ENCODE measurements at places on chromosomes 3 and 15.
A peak's percentile ranks its signal among the peaks of the same experiment; 100 is the strongest.

DNA sequence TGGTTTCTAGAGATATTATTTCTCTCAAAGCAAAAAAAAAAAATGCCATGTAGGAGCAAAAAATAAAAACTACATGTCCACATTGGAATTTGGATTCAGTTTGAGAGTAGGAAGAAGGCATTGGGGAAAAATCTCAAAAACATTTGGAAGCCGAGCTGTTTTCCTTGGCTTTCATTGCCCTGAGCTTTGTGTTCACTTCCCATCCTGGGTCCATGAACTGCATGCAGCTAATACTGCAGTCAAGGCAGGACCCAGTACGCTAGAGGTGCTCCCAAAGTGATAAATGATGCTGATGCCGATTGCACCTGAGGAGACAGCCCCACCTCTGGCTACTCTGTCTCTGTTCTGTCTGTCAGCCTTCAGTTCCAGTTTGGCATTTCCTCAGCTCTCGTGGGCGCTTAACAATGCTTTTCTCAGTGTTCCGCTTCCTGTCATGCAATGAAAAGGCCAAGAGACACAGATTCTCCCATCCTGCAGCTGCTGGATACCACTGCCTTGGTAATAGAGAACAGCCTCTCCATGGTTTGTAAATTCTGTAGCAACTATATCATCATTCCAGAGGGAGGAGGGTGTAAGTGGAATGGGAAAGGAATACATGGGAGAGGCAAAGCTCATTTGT lies 181.8 kb downstream of the RYR3 start:
- DNase-seq = no peak

DNA sequence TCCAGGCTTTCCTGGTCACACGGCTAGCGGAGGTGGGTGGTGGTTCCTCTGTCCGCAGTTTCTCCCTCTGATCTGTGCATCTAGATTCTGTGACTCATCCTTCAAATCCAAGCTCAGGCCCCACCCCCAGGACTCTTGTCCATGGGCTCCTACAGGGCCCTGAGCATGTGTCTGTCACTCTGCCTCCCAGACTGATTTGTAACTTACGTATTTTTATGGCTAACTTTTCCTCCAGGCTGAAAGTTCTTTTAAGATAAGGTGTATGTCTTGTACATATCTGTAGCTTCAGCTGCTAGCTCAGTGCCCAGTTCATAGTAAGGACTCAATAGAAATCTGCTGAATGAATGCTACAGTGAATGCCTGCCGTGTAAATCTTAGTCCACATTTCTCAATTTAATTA lies 8.0 kb downstream of the ESYT3 start:
- DNase-seq = peak; percentile 93

DNA sequence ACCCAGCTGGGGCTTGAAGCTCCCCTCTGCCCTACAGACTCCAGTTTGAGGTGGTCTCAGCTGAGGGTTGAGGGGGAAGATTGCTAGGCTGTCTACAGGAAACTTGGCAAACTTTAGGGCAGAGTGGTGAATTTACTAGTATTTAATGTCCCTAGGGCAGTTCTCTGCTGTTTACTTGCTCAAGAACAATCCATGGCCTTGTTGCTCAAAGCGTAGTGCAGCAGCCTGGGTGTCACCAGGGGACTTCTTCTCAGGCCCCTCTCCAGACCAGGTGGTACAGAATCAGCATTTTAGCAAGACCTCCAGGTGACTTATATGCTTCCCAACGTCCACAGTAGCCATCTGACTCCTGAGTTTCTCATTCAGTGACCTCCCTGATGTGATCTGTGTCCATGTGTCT lies 188.9 kb downstream of the NR1D2 start:
- no peak for DNase-seq

DNA sequence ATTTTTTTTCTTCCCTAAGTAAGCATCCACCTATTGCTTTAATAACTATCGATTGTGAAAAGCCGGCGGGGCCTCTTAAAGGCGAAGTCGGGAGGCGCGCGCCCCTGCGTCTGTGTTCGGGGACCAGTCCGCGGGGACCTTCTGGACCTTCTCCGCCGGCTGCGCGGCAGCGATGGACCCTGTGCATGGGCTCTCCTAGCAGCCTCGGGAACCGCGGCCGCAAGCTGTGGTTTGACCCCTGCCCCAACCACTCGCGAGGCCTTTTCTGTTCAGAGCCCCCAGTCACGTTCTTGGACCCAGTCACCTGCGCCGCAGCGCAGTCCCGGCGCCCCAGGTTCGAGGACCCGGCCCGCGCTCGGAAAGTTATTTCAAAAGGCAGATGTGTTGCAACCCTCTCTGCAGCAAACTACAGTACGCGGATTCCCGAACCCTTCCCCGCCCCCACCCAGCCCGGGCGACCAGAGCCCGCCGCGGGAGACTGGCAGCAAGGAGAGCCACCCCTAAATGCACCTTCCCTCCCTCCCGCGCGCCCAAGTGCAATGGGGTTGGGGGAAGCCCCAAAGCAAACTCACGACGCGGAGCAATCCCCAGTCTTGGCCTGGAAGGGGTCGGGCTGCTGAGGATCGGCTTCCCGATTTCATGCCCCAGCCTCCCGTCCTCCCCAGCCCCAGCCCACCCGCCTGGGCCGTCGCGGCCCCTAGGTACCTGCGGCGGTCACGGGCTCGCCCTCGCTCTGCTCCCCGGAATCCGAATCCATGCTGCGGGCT lies 684 bp downstream of the TNFAIP8L3 start:
- DNase-seq = no peak

DNA sequence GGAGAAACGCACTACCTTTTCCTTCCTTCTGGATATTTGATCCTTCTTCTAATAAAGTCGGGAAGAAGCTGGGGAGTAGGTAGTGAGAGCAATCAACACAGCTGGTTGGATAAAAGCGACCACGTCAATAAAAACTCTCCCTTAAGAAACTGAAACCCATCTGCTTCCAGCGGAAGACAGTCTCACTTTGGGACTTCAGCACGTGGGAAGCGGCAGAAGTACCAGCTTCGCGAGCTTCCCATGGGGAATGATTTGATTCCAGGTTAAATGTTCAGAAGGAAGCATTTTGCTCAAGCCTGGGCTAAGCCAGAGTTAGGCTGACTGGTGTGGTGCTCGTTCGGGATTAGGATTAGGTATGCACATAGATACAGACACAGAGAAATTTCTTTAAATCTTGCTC lies 262.3 kb upstream of the LYSMD4 start:
- no peak for DNase-seq

DNA sequence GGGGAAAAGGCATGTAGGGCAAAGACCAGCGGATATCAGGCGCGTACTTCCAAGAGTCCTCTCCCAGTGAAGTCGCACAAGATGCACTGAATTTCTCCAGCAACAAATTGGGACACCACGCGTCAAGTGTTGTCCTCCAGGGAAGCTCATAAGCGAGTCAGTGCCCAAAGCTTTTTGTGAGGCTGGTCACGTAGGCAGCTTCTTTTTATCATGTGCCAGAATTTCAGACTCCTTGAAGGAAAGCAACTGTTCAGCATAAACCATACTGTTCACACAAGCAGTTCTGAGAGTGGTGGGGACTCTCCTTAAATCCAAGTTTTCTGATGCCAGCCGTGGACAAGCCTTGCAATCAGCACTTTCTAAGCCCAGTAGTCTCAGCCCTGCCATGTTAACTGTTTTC lies 10.1 kb upstream of the FSTL1 start:
- no peak for DNase-seq

- no peak for DNase-seq
These were observed 33.8 kb downstream of the CYP11A1 start for GRCh38 chr15:74333662-74334061.

Measured in OCI-M1 (cell line).